COR-L47 (cell line): ENCODE measurements at places on chromosomes 13 and 19.

- DNase-seq: no peak
These were observed 7.2 kb downstream of the PHF11 start for GRCh38 chr13:49502954-49503353.

DNA sequence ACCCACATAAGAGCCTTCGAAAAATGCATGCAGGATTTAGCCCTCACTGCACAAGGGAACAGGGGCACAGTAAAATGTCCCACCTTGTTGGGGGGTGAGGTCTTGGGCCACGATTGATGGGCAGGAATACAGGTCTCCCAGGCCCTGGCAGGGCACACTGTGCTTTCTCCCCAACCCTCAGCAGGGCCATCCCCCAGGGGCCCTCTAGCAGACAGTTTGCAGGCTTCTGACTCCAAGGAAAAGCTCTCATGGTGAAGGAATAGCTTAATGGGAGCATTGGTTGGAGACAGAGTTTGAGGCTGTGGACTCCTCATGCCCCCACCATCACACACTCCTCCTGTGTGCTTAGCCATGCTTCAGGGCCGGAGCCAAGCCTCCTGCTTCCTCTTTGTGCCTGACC, 484.6 kb downstream of the ZNF536 start:
- DNase-seq: no peak

DNA sequence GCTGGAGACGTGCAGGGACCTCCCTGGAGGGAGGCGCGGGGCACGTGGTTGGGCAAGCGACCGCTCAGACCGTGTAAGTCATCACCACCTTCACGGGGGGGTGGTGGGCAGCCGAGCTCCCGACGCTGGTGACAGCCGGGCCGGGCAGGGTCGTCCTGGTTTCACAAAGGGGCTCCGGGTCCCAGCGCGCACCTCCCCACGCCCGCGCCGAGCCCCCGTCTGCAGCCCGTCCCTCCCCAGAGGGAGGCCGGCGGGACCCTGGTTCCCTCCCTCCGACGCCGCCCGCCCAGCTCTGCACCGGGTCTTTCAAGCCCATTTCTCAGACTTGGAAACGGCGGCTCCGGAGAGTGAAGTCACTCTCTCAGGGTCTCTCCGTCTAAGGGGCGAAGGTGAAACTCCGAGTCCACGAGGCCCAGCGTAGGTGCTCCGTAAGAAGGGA, 729 bp upstream of the ARID3A start:
- DNase-seq: peak; percentile 74

GRCh38 chr19:6211632-6212402, 68.0 kb downstream of the MLLT1 start:
- DNase-seq: no peak

GRCh38 chr13:66585669-66586203, 644.4 kb downstream of the PCDH9 start:
- no peak for DNase-seq
